AG09319 (cell line): ENCODE measurements at places on chromosomes 6 and 20.

- no peak for DNase-seq
Observed at GRCh38 chr20:48889140-48889790, 32.2 kb upstream of the ARFGEF2 start.

- DNase-seq: no peak
Observed at GRCh38 chr6:364609-365540, 26.7 kb upstream of the IRF4 start.

DNA sequence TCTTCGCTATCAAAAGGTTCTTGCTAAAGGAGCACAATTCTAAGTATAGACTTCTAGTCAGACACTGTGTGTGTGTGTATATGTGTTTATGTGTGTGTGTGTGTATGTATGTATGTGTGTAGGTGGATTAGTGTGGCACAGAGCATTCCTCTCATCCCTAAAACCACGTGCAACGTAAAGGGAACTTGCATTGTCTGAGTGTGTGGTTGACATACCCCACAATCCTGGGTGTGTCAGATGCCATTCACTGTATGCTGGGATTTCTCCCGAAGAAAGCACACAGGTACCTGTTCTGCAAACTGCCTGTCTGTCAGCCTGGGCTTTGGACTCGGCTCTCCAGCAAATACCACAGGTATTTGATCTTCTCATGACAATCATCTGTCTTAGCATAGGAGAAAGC is 42.3 kb upstream of the TBC1D7 start:
- no peak for DNase-seq

- DNase-seq: no peak
Observed at GRCh38 chr20:48350313-48350988, 477.3 kb downstream of the PREX1 start.

DNA sequence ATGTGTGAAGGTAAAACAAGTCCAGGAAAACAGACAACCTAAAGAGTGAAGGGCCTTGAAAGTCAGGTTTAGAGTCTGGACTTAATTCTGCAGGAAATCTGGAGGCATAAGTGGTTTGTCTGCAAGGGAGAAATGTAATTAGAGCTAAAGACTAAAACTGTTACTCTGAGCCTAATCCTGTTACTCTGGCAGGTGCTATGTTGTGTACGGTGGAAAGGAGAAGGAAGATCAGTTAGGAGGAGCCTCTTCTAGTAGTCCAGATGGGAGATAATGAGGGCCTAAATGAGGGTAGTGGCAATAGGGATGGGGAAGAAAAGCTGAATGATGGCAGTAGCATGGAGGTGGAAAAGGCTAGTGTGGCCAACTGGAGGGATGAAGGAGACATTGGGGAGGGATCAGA is 118.5 kb downstream of the PDSS2 start:
- no peak for DNase-seq

GRCh38 chr6:105992315-105992961 is 93.7 kb upstream of the PRDM1 start:
- peak; percentile 48 for DNase-seq

DNA sequence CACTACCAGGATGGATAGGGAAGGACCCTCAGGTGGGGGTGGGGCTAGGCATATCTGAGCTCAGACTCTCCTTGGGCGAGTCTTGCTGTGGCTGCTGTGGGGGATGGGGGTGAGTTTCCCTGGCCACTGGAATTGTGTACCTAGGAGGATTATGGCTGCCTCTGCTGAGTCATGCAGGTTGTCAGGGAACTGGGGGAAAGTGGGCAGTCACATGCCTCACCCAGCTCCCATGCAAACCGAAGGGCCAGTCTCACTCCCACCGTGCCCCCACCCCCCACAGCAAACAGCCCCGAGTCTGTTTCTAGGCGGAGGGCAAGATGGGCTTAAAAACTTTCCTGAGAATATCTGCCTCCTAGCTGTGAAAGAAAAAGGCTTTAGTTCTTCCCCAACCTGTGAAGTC is 210.3 kb upstream of the FERMT1 start:
- no peak for DNase-seq

- no peak for DNase-seq
Observed at GRCh38 chr6:10890151-10890550, 3.3 kb downstream of the SYCP2L start.

- no peak for DNase-seq
Observed at GRCh38 chr6:6820641-6821238, 232.2 kb downstream of the LY86 start.

DNA sequence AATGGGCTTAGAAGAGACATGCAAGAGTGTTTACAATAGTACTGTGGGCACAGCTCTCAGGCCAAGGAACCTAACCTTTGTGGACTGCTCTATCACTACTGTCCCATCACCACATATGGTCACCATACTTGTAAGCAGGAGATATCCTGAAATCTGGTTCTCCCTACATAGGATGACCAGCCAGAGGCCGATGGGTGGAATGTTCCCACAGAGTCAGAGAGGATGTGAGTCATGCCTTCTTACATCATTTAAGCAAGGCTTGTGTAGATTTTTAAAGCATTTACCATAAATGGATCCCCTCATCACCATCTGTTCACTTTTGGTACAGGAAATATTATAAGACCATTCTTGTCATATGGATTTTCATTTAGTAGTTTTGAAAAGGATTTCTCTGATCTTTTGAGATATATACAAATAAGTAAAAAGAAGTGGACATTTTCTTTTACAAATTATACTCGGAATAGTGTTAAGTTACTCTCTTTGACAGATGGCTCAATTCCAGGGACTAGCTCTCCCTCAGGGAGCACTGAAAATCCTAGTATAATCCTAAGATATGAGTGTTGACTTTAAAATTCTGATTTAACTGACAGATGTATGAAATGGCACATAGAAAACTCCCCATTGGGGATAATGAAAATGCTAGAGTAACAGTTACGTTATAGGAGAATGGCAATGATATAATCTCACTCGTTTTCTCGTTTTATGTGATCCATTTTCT is 6.6 kb downstream of the HTR1B start:
- DNase-seq: peak; percentile 87

DNA sequence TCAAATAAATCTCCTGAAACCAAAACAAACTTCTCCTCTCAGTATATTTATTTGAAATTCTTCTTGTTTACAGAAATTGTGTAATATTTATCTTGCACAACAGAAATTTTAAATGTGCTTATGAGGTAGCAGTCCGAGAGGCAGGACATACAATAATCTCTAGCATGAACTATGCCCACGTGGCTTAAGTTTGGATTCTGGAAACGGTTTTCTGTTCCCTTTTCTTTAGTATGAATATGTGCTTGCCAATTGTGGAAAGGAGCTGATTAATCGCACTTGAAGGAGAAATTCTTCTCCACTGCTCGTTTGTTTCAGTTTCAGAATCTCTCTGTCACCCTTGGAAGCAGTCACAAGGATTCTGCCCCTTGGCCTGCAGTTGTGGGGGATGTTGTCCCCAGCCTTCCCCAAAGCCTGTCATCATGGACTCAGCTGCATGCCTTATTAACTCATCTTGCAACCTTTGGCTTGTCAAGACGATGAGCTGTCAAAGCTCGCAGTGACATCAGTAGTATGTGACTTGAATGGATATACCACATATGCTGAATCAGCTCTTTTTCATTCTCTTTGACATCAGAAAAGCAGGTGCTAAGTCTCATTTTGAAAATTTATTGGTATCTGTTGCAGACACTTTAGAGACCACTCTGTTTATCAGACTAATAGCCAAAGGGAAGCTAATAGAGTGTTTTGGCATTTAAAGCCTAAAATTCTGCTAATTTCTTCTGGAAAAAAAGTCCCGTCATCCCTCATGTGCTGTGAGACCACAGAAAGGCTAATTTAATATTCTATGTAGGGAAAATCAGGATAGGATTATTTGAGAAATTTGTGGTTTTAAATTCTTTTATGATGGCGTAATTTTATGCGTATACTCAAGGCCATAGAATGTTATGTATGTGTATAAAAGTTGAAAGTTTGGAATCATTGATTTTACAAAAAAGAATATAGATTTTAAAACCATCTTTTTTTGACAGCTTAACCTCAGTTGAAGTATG is 186.8 kb downstream of the ARID1B start:
- peak; percentile 59 for DNase-seq

DNA sequence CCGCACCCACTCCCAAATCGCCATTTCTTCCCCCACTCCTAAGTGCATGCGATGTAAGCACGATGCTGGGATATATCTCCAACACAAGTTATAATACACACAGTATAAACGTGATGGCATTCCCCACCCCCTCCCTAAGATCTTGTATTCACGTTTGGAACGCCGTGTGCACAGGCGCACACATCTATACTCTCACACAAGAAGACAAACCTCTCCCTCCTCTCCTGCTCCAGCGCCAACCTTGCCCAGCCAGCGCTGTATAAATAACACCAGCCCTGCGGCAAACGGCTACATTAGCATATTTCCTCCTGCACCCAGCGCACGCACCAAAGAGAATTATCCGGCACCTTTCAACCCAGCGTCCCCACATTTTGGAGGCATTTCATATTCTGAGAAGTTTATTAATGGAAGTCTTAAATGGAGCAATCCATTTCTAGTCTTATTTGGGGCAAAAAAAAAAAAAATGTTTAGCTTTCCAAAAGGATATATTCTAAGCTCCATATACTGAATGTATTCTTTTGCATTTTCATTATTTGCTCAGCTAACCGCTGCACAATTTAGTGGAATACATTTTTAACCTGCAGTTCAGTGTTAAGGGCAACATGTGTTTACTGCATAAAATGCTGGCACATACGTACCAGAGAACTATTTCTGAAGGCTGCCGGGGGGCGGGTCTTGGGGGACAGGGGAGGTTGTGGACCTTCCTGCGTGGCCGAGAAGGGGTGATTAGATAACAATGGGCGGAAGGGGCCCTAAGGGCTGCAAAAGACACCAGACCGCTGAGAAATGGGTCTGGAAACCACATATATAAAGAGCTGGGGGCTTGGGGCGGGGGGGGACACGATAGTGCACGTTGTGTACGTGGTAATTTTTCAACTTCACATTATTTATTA is 1.1 kb upstream of the SLC22A23 start:
- DNase-seq: no peak

DNA sequence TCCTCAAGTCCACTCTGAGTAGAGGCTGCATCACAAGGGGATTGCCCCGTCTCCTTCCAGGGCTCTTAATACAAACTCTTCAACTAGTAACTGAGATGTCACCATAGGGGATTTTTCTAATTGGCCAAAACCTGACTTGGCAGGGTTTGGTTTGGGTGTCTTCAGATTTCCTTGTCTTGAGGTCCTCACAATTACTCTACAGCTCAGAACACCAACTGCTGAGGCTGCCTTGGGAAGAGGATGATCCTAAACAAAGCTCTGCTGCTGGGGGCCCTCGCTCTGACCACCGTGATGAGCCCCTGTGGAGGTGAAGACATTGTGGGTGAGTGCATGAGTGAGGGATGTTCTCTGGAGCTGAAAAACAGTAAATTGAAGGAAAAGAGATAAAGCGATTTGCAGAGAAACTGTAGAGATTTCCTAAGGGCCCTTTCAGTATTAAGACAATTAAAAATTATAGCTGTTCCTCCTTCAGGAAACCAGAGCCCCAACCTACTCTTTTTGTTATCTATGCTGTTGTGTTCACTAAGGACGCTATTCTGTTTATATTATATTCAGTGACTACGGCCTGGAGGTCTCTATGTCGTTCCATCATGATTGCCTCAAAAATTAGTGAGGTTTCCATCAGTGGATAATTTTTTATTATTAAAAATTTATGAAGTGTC is at the start of gene HLA-DQA1:
HLA-DQA1 (plus strand) TSS at position 188 of the 662 bp plus-strand sequence; CDS start at position 241, 53 bp downstream.
- DNase-seq: no peak

DNA sequence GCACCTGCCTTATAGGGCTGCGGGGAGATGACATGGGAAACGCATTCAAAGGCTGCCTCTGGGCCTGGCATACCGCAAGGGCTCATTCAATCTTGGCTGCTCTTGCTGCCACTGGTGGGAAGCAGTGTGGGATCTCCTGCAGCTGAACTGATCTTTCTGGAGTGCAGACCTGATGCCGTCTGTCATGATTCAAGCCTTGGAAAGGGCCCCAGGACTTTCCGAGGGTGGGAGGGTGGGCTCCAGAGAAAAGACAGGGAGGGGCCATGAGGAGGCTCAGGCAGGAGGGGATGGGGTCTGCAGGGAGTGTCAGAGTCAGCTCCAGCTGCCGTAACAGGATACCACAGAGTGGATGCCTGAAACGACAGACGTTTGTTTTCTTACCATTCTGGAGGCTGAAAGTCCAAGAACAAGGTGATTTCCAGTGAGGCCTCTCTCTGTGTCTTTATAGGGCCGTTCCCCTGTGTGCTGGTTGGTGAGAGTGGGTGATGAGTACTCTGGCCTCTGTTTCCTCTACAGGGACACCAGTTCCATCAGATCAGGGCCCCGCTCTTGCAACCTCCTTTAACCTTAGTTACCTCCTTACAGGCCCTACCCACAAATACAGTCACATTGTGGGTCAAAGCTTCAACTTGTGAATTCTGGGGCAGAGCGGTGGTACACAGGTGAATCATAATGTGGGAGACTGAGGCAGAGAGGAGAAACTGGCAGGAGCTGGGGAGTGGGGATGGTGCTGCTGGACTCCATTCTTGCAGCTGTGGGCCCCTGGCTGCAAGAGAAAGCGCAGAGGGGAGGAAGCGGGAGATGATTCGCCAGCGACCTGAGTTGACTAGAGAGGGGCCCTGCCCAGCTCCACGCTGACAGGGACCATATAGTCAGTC is 148.4 kb downstream of the SYCP2 start:
- no peak for DNase-seq

GRCh38 chr6:134379076-134379475 is 61.2 kb upstream of the SGK1 start:
- no peak for DNase-seq

DNA sequence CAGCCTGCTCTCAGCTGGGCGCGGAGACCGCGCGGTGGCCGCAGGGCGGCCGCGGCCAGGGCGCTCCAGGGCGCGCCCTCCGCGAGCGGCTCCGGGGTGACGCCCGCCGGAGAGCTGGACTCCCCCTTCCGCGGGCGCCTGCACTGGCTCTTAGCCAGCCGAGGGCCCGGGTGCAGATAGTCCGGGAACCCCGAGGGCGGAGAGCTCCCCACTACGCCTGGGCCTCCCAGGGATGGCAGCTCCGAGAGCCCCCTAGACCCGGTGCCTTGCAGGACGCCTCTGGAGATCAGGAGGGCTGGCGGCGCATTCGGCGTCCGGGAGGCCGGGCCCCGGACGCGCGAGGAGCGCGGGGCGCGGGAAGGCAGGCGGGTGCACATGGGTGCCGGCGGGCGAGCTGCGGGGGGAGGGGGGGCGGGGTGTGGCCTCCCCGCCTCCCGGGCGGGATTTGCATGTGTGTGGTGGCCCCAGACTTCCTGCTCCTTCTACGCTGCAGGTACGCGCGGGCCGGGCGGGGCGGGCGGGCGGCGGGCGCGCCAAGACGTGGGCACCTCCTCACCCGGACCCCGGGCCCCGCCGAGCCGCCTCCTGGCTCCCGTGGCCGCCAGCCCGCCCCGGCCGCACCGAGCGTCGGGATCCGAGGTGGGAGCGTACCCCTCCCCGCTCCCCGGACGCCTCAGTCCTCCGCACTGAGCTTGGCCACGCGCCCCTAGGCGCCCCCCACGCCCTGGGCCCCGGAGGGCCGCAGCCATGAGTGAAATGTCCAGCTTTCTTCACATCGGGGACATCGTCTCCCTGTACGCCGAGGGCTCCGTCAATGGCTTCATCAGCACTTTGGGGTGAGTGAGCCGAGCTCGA is at the start of gene ITPR3:
ITPR3 (plus strand) TSS at position 467 of the 855 bp plus-strand sequence; CDS start at position 748, 281 bp downstream.
- DNase-seq: no peak
